Muscle of leg (tissue), 16 donors: ENCODE measurements at places on chromosomes 12 and 14. TPM values are rescaled to one million over a fixed set of nuclear protein-coding genes. Genes with fewer than 3 reads are reported as not detected.

Gene SERPINA12
- total RNA-seq = not detected

Gene ACSM4
- total RNA-seq = not detected

Gene APOLD1
- total RNA-seq = 8.8 TPM

Gene KRT85
- total RNA-seq = not detected

Gene IFNG-AS1
- total RNA-seq = 0.31 TPM

Gene BBOF1
- total RNA-seq = 7.8 TPM

Gene DNAH10
- total RNA-seq = 1.5 TPM

Gene MFAP5
- total RNA-seq = 211 TPM

Gene PLD4
- total RNA-seq = 3.1 TPM

Gene CARMIL3
- 0.27 TPM for total RNA-seq

Gene SELPLG
- total RNA-seq = 2.8 TPM
